Heart right ventricle (tissue), 16 donors: ENCODE measurements at places on chromosomes 11 and 22.
A peak's percentile ranks its signal among the peaks of the same experiment; 100 is the strongest.

GRCh38 chr11:130947481-130947880, 31.2 kb upstream of the SNX19 start:
- H3K27ac ChIP-seq, result no peak overlapping the region
- no peak for DNase-seq
- H3K36me3 ChIP-seq, result no peaks in the 10 kb centered on the region
- H3K4me1 ChIP-seq, result peaks cover 15% of the 10 kb centered on the region

DNA sequence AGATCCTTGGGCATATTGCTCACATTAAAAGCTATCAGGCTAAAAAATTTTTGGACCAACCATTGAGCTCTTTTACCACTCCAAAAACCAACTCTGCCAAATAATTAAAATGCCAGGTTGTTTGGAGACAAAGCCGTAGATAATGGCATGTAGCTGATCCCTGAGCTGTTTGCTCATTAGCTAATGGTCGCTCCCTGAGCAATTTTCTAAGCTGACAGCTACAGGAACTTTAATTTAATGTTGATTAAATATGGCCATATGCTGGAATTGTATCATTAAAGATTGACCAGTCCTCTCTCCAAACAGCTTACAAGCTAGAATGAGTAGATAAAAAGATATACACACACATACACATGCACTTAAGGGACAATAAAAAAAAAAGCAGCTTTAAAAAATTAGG, 216.2 kb upstream of the ARHGAP20 start:
- no peak overlapping the region for H3K27ac ChIP-seq
- no peaks in the 10 kb centered on the region for H3K4me1 ChIP-seq
- no peaks in the 10 kb centered on the region for H3K27me3 ChIP-seq
- H3K36me3 ChIP-seq, result no peaks in the 10 kb centered on the region
- DNase-seq, result no peak

DNA sequence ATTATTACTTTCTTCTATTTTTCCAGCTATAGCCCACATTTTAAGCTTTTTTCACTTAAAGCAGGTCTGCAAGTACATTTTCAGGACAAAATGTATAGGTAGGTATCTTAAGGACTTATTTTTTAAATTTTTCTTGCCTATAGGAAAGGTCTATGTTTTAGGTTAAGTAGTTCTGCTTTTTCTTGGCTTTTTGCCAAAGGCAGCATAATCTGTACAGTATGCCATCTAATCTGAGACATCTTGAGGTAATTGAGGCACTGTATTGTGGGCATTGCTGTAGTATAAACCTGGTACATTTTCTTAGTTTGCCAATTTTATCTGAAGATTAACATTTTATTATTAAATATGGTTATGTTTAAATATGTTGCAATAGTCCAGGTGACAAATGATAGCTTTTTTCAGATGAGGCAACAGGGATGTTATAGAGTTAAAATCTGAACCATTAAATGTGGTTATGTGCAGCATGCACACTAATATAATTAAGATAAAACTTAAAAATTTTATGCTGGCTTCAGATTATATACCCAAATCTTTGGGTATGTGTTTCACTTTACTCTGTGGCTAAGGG, 42.9 kb downstream of the QSER1 start:
- H3K4me1 ChIP-seq, result no peaks in the 10 kb centered on the region
- peaks cover 58% of the 10 kb centered on the region for H3K36me3 ChIP-seq

DNA sequence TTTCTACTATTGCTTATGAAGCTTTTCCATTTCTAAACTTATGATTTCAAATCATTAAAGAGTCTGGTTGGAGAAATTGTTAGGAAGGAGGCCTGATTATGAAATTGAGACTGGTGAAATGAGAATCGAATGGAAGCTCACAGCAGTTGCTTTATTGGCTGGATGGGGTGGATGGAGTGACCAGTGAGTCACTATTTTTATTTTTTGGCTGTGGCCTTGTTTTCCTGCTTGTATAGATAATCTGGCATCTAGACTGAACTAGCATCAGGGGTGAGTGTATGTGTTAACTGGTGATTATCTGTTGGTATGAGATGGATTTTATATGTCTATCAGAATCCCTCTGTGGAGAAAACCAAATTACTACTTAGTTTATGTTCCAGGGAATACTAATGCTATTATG, 36.2 kb downstream of the UVRAG start:
- no peaks in the 10 kb centered on the region for H3K36me3 ChIP-seq
- DNase-seq, result no peak
- peak overlapping the region; percentile 59 for H3K27ac ChIP-seq
- peaks cover 18% of the 10 kb centered on the region for H3K4me1 ChIP-seq

- peaks cover 32% of the 10 kb centered on the region for H3K4me1 ChIP-seq
- no peaks in the 10 kb centered on the region for H3K36me3 ChIP-seq
- H3K27me3 ChIP-seq, result peaks cover 7% of the 10 kb centered on the region
- peak overlapping the region; percentile 98 for H3K27ac ChIP-seq
- peak; percentile 36 for DNase-seq
Measured at GRCh38 chr11:61552108-61552635, 28.7 kb downstream of the SYT7 start.

GRCh38 chr22:38513063-38513462, 7.0 kb upstream of the DDX17 start:
- no peaks in the 10 kb centered on the region for H3K27me3 ChIP-seq
- H3K36me3 ChIP-seq, result no peaks in the 10 kb centered on the region
- H3K27ac ChIP-seq, result no peak overlapping the region
- H3K4me3 ChIP-seq, result no peak overlapping the region
- no peaks in the 10 kb centered on the region for H3K4me1 ChIP-seq

DNA sequence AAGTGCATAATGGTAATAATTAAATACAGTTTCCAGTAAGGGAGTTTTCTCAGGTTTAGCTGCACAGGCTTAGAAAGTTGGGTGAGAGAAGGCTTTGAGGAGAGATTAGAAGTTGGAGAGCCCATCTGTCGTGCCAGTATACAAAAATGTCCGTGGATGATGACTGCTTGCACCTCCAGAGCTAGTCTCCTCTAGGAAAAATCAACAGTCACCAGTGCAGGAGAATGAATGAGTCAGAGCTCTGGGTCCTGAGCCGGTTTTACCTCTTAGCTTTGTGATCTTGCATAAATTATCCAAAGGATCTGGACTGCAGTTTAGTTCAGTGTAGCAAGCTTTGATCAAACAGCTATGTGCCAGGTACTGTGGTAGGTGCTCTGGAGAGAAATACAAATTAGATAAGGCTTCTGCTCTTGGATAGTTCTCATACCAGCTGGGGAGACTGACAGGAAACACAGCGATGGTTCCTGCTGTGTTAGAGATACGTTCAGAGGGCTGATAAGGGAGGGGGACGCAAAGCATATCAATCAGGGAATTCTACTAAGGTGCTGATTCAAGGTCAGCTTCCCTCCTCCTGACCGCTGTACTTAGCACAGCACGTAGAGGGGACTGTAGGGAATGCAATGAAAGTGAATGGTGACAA, 125.9 kb downstream of the TEAD1 start:
- no peak for DNase-seq
- H3K27ac ChIP-seq, result no peak overlapping the region
- H3K36me3 ChIP-seq, result no peaks in the 10 kb centered on the region
- peaks cover 38% of the 10 kb centered on the region for H3K4me1 ChIP-seq

- H3K27ac ChIP-seq, result no peak overlapping the region
- no peaks in the 10 kb centered on the region for H3K27me3 ChIP-seq
- H3K4me1 ChIP-seq, result no peaks in the 10 kb centered on the region
- H3K4me3 ChIP-seq, result no peak overlapping the region
- no peak for DNase-seq
Measured at GRCh38 chr11:30786256-30787110, 200.3 kb upstream of the MPPED2 start.

DNA sequence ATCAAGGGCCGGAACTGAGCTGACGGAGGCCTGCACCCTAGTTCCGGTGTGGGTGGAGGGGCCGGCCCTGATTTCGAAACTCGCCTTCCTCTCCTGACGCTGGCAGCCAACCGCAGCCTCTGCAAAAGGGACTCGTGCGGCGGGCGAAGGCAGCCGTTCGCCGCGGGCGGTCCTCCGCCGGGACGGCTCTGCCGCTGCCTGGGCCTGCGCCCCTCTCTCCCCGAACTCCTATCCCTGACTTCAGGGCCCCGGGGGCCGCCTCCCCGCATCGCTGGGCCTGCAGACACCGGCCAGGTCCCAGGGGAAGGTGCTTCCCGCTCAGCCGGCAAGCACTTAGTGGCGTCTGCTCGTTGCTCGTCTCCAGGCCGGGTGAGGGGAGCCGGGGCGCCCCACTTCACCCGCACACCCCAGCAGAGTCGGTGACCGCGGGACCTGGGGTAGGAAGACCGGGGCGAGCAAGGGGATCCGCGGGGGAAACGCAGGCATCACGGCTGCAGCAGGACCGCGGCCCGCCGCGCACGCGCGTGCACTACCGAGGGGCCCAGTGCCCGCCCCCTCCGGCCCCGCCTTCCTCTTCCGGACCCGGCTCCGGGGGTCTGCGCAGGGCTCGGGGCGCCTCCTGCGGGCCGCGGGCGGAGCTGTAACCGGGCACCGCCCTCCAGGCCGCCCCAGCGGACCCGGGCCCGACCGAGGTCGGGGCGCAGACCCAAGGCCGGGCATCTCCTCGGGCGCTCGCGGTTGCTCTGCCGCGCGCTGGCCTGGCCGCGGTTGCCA, 464 bp upstream of the ANKRD13D start:
- DNase-seq, result peak; percentile 90
- no peaks in the 10 kb centered on the region for H3K27me3 ChIP-seq
- H3K27ac ChIP-seq, result peak overlapping the region; percentile 96
- peaks cover 29% of the 10 kb centered on the region for H3K36me3 ChIP-seq
- peaks cover 42% of the 10 kb centered on the region for H3K4me1 ChIP-seq

DNA sequence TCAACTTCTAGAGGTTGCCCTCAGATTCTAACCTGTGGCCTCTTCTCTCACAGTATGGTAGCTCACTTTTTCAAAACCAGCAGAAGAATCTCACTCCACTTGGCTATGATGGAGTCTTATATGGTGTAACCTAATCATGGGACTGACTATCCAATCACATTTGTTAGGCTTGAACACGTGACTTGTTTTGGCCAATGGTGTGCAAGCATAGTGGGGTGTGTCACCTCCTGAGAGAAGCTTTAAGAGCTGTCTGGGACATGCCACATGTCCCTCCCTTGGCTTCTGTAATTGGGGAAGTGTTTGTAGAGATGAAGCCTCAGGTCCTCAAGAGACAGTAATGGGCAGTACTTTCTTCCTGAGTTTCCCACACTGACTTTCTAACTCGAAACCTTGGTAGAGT, 12.8 kb upstream of the SMIM38 start:
- no peaks in the 10 kb centered on the region for H3K27me3 ChIP-seq
- H3K4me3 ChIP-seq, result no peak overlapping the region
- H3K27ac ChIP-seq, result no peak overlapping the region
- no peaks in the 10 kb centered on the region for H3K36me3 ChIP-seq
- H3K4me1 ChIP-seq, result no peaks in the 10 kb centered on the region
- DNase-seq, result no peak

- no peak overlapping the region for H3K4me3 ChIP-seq
- DNase-seq, result no peak
- no peaks in the 10 kb centered on the region for H3K27me3 ChIP-seq
- H3K36me3 ChIP-seq, result no peaks in the 10 kb centered on the region
- no peak overlapping the region for H3K27ac ChIP-seq
Measured at GRCh38 chr11:17350455-17351171, 987 bp upstream of the NCR3LG1 start.

GRCh38 chr11:46918083-46918787, at the start of gene LRP4:
Gene LRP4, minus strand, starts transcription at chr11:46918550. Its CDS starts 171 bp downstream, at chr11:46918379.
- H3K36me3 ChIP-seq, result no peaks in the 10 kb centered on the region
- H3K4me3 ChIP-seq, result peak within 1 kb of the TSS; percentile 60
- DNase-seq, result peak; percentile 42
- no peaks in the 10 kb centered on the region for H3K27me3 ChIP-seq

DNA sequence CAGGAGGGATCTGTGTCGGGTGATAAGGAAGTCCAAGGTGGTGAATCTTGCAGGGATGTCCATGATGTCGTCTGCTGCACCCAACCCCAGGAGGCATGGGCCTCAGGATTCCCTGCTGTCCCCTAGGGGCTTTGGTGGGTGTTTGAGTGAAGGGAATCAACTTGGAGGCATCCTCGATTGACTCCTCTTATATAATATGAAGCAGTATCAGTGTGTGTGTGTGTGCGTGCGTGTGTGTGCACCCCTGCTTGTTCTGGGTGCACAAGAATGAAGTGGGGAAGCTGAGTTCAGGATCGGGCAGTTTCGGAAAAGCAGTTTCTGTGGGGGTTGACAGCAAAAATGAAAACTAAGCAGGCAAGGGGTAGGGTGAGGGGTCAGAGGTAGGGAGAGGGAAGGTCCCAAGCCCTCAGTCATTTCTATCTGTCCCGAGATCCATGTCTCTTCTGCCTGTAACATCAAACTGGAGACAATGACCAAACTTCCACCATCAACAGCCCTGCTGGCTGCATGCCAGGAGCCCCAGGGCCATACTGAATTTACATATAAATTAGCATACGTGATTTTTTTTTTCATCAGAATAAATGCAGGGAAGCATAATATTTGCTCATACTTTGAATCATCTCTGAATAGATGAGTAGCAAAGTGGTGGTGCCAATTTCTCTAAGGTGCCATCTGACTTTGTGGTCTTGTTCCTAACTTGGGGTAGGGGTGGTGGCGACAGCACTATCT, 2.0 kb downstream of the NTM start:
- H3K27me3 ChIP-seq, result peaks cover 51% of the 10 kb centered on the region
- peaks cover 5% of the 10 kb centered on the region for H3K4me1 ChIP-seq
- H3K4me3 ChIP-seq, result no peak overlapping the region

- no peaks in the 10 kb centered on the region for H3K36me3 ChIP-seq
- no peaks in the 10 kb centered on the region for H3K4me1 ChIP-seq
- no peaks in the 10 kb centered on the region for H3K27me3 ChIP-seq
- no peak overlapping the region for H3K27ac ChIP-seq
- DNase-seq, result no peak
Measured at GRCh38 chr11:110526323-110526722, 96.6 kb downstream of the FDX1 start.

GRCh38 chr11:28628412-28628811, 520.2 kb downstream of the METTL15 start:
- no peaks in the 10 kb centered on the region for H3K36me3 ChIP-seq
- H3K27me3 ChIP-seq, result no peaks in the 10 kb centered on the region
- no peak overlapping the region for H3K4me3 ChIP-seq
- no peak for DNase-seq

- H3K27me3 ChIP-seq, result peaks cover 3% of the 10 kb centered on the region
- DNase-seq, result no peak
- no peaks in the 10 kb centered on the region for H3K4me1 ChIP-seq
- H3K4me3 ChIP-seq, result no peak overlapping the region
- H3K36me3 ChIP-seq, result no peaks in the 10 kb centered on the region
- H3K27ac ChIP-seq, result no peak overlapping the region
Measured at GRCh38 chr22:45612940-45613339, 58.7 kb upstream of the ATXN10 start.

GRCh38 chr22:17910561-17911311, 113.6 kb downstream of the MICAL3 start:
- peak overlapping the region; percentile 83 for H3K27ac ChIP-seq
- H3K4me3 ChIP-seq, result no peak overlapping the region
- DNase-seq, result peak; percentile 69
- peaks cover 15% of the 10 kb centered on the region for H3K36me3 ChIP-seq
- H3K27me3 ChIP-seq, result no peaks in the 10 kb centered on the region
- H3K4me1 ChIP-seq, result peaks cover 36% of the 10 kb centered on the region
